SK-N-DZ (cell line): ENCODE measurements at places on chromosomes 1 and 21.

GRCh38 chr1:205260948-205261732 is 33.4 kb downstream of the TMCC2 start:
- DNase-seq, result no peak

DNA sequence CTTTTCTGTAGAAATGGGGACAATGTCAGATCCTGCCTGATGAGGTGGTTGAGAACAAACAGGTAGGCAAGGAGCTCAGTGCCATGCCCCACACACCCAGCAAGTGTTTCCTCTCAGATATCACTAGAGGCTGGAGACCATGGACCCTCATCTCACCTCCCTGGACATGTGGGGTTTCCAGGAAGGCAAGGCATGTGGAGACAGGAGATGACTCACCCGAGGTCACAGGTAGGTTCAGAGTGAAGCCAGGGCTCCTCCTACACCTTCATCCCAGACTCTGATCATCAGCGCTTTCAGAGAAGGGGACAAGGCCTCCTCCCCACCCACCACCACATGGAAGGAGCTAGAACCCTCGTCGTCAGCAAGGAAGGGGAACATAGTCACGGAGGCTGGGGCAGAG is 69.2 kb downstream of the MATN1 start:
- no peak for DNase-seq

- DNase-seq, result peak; percentile 86
These were observed at the start of gene CHRNB2 for GRCh38 chr1:154567386-154568156. Gene CHRNB2, plus strand, starts transcription at chr1:154567778. Its CDS starts 267 bp downstream, at chr1:154568045.

- no peak for DNase-seq
These were observed 4.2 kb downstream of the POMGNT1 start for GRCh38 chr1:46193984-46194570.

GRCh38 chr1:10796029-10796944 is at the start of gene CASZ1:
Gene CASZ1, minus strand, starts transcription at chr1:10796646. Its CDS starts 102,757 bp downstream, at chr1:10693889.
- peak; percentile 82 for DNase-seq

- no peak for DNase-seq
These were observed 27.5 kb downstream of the RGL1 start for GRCh38 chr1:183832459-183832858.

DNA sequence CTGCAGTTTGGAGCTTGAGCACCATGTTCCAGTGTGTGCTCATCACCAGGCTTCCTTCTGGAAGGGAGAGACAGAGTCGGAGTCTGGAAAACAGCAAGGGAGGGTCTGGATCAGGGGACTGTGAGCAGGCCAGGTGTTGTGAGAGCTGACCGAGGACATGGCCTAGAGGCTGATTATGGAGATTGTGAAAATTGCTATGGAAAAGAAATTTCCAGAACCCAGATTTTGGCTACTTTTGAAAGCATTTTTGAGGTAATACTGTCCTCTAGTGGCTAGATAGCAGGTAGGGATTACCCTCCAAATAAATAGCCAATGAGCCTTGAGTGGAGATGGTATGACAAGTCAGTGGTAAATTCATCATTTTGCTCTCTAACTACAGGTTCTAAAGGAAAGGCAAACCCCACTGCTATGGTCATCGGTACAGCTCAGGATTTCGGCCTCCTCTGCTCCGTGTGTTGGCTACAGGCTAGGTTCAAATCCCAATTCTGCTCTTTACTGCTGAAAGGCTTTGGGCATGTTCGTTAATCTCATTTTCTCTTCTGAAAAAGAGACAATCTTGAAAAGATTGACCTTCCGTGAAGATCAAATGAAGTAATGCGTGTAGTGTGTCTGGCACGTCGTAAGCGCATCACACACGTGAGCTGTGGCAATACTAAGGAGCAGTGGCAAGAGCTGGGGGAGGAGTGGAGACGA is 1.0 kb upstream of the HAO2 start:
- DNase-seq, result peak; percentile 4

DNA sequence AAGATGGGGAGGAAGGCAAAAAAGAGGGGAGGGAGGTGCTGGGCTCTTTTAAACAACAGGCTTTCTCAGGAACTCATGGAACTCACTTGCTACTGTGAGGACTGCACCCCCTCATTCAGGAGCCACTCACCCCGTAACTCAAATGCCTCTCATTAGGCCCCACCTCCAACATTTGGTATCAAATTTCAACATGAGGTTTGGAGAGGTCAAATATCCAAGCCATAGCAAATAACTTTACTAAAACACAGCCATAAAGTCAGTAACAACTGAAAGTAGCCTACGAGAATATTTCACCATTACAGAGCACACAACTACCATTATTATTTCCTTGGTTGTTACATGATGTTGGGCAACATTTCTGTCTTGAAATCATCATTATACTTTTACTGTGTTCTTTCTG is 13.1 kb upstream of the DMRTB1 start:
- no peak for DNase-seq

- DNase-seq, result no peak
These were observed 2.4 kb downstream of the FNBP1L start for GRCh38 chr1:93450321-93450720.

GRCh38 chr1:84795966-84796600 is 96.9 kb downstream of the LPAR3 start:
- no peak for DNase-seq

DNA sequence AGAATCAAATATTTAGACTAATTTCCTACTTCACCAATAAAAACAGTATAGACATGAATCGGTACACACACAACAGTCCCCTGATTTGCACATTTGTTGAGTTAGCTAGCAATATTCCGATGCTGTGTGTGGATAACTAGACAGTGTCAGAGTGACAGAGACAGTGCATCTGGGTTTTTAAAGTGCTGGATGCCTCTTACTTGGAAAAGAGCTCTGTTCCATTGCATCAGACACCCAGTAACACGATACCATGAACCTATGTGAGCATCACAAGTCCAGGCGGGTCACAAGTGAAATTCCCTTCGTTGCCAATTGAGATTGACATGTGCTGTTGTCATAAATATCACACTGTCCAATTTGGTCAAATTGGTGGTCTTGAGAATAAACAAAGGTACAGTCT is 82.0 kb upstream of the ESRRG start:
- peak; percentile 49 for DNase-seq

- no peak for DNase-seq
These were observed 5.3 kb upstream of the CHD1L start for GRCh38 chr1:147236959-147237791.

- DNase-seq, result no peak
These were observed 7.1 kb downstream of the SLC37A1 start for GRCh38 chr21:42520628-42521253.

DNA sequence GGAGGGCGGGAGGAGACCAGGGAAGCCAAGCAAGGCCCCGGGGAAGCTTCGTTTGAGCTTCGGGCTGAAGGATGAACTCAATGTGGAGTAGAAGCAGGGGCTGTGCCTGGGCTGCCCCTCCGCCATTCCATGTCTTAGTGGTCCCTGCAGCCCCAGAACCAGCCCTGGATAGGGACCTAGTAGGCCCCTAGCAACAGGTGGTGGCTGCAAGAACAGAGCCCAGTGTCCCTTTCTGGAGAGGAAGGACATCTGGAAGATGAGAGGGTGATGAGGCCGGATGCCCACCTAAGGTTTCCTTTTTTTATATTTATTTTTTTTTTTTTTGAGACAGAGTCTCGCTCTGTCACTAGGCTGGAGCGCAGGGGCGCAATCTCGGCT is 27.2 kb downstream of the ECE1 start:
- no peak for DNase-seq

GRCh38 chr1:184425449-184426277 is 38.8 kb downstream of the C1orf21 start:
- no peak for DNase-seq

DNA sequence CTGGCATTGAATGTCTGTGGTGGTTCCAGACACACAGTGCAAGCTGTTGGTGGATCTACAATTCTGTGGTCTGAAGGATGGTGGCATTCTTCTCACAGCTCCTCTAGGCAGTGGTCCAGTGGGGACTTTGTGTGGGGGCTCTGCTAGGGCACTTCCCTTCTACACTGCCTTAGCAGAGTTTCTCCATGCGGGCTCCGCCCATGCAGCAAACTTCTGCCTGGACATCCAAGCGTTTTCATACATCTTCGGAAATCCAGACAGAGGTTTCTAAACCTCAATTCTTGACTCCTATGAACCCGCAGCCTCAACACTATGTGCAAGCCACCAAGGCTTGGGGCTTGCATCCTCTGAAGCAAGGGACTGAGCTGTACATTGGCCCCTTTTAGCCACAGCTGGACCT is 43.0 kb downstream of the RGS18 start:
- DNase-seq, result no peak

- no peak for DNase-seq
These were observed 132.2 kb downstream of the GLUL start for GRCh38 chr1:182259229-182259872.

DNA sequence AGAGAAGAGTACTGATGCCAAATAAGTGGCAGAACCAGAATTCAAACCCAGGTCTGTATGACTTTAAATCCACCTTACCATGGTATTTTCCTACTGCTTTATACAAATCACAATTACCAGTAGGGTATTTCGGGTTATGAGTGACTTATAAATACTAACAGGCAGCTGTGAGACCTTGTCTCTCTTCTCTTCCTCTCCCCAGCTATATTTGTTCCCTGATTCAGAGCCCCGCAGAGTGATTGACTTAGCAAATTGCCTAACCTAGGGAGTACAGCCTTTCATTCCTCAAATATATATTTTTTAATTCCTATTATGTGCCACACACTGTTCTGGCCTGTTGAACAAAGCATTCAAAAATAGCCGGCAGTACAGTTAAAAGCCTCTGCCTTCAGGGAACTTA is 168.0 kb downstream of the CLEC20A start:
- DNase-seq, result no peak

GRCh38 chr1:44660176-44660575 is 14.1 kb downstream of the TMEM53 start:
- DNase-seq, result no peak

DNA sequence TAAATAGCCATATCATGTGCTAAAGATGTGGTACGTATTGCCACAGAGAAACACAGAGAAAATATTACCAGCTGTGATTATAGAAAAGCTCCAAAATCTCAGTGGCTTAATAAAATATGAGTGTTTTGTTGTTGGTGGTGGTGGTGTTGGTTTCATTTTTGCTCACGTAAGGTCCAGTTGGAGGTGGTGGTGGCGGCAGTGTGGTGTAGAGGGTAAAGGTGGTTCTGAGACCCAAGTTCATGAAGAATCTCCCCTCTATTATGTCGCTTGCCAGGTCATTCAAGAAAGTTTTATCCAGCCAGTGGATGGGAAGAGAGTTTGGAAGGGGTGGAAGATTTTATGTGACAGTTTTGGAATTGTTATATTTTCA is 217.6 kb upstream of the SAMSN1 start:
- no peak for DNase-seq

GRCh38 chr1:241711326-241711725 is 59.2 kb downstream of the WDR64 start:
- no peak for DNase-seq

DNA sequence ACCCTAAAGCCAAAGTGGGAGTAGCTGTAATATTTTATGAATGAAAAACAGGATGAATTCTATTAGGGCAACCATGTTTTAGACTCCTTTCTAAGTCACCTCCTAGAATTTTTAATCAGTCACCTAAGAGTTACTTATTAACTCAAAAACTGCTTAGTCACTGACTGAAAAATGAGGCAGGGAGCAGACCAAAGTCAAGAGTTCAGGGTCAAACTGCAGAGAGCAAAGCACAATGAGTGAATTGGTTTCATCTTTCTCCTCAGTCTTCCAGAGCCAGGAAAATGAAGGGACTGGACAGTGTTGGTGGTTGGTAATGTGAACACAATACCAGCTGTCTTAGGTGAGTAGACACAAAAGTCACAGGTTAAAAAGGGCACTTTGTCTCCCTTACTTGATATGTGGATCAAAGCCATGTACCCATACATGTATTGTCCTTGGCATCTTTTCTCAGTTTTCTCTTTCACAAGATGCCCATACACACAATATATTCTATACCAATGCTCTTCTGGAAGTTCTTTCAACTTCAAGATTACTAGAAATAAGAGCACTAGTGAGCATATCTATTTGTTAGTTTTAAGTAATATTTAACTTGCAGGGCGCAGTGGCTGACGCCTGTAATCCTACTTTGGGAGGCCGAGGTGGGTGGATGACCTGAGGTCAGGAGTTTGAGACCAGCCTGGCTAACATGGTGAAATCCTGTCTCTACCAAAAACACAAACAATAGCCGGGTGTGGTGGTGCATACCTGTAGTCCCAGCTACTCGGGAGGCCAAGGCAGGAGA is 42.2 kb downstream of the ATP1B1 start:
- DNase-seq, result no peak

GRCh38 chr1:48808496-48808895 is 31.8 kb upstream of the BEND5 start:
- no peak for DNase-seq

DNA sequence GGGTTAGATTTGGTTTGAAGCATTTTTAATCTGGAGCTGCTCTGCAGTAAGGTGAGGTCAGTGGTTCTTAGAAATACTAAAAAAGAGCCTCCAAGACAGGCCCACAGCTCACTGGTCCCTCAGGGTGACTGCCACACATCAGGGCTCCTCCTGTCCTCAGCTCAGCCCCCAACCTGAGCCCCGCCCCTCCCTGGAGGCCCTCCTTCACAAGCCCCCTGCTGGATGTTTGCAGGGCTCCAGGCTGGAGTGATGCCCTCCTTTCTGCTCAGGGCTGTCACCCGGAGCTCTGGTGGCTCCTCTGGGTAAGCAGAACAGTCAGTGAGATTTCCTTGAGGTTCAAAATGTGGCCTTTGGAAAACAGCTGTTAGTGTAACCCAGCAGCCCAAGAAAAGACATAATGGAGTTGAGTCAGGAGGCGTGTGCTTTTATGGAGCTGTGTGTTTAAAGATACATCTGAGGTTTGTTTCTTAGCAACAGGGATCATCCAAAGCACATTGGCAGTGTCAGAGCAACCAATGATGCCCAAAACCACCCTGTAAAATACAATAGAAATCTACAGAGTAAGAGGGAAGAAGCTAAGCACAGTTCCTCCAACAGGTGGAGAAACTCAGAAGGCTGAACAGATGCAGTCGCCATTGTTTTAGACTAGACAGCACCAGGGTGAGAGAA is 21.4 kb downstream of the STUM start:
- DNase-seq, result peak; percentile 11

DNA sequence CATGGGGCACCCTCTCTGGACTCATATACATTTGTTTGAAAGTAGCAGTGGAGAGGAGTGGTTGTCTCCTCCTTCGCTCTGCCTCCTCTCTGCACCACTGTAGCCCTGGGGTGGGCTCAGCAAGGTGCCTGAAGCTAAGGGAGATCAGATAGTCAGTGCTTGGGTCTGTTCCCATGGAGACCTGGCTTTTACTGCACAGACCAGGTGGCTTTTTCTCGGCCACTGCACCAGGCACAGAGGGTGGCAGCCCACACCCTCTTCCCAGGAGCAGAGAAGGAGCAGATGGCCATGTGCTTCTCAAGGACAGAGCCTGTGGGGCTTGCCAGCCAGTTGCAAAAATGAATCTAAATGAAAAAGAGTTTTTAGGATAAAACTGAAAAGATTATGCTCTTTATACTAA is 123.4 kb upstream of the KCNK1 start:
- DNase-seq, result no peak

- no peak for DNase-seq
These were observed 60.9 kb upstream of the RGS2 start for GRCh38 chr1:192747943-192748342.

DNA sequence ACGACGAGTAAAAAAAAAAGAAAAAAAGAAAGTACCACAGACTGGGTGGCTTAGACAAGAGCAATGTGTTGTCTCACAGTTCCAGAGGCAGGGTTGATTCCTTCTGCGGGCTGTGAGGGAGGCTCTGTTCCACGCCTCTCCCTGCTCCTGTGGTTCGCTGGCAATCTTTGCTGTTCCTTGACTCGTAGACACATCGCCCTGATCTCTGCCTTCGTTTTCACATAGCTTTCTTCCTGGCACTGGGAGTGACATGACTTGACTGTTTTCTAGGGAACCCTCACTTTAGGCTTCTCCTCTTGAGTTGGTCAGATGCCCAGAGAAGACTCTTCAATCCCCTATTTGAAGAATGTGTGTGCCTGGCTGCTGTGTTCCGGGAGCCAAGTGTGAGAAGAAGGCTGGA is 133.6 kb downstream of the TM2D1 start:
- no peak for DNase-seq
